ENCODE measurements at places on chromosomes 11 and 22.

DNA sequence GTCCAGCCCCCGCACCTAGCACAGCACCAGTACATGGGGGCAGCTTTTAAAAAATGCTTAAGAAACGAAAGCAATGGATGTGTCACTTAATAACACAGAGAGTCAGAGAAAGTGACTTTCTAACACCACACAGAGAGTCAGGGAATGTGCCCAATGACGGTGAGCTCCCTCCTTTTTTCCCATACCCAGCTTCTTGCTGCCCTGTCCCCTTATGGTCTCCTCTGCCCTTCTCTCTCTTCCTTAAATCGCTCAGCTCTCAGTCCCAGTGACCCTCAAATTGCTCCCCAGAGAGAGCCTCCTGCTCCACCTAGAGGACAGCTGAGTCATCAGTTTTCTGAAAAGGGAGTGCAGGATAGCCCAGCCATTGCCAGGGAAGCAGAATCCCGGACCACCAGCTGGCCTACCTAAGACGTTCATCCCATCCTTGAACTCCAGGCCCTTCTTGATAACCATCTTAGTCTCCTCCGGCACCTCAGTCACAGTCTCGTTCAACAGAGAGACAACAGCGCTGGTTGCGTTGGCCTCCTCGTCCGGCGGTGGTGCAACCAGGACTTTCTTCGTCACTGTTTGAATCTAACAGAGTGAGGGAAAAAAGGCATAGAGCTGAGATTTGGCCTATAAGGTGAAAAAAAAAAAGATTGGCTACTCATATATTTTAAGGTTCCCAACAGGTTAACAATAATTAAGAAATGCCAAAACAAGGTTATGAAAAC is 113.5 kb downstream of the SLC1A2 start:
- DNase-seq, result peak; percentile 15

GRCh38 chr11:945986-946385 is 20.3 kb downstream of the AP2A2 start:
- no peak for DNase-seq

GRCh38 chr22:22130953-22131608 is 113.5 kb upstream of the VPREB1 start:
- no peak for DNase-seq

DNA sequence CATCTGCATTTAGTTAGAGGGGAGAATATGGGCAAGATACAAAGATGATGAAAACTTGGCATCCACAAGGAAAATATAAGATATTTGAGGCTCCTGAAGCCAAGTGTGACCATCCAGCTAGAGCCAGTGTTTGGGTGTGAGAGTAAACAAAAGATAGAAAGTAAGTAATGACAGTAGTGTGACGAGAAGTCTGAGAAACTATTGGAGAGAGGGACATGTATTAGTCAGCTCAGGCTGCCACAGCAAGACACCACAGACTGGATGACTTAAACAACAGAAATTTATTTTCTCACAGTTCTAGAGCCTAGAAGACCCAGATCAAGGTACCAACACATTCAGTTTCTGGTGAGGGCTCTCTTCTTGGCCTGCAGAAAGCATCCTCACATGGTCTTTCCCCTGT is 6.4 kb upstream of the CCKBR start:
- no peak for DNase-seq

DNA sequence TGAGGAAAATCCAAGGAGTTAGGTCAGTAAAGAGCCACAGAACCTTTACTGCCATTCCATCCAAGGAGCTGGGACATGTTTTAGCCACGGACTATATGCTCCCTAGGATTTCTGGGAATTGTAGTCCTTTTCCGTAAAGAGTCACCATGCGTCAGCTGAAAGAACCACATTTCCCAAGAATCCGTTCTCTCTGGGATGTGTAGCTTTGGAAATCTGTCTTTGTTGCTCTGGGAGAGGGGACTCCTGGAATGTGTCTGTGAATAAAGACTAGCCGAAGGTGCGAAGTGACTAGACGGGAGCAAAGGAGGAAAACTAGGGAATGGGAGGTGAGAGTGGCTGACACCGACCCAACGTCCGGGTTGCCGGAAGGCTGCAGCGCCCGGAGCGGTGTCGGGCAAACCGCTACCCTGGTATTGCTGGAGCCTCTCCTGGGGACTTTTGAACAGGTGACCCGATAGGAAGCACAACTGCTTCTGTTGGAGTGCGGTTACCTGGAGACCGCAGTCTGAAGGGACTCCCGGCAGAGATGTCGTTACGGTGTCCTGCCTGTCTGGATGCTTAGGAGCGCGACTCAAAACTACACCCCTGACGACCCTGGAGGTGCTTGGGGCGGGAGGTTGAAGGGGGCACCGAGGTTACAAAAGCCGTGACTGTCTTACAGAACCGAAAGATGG is at the start of gene IFTAP:
Gene IFTAP, plus strand, starts transcription at position 187 of the 674 bp plus-strand sequence. CDS start 15,602 bp downstream, outside the sequence.
- no peak for DNase-seq

- no peak for DNase-seq
These were observed 49.2 kb downstream of the LIF start for GRCh38 chr22:30197389-30197788.

- no peak for DNase-seq
These were observed 11.3 kb upstream of the SESN3 start for GRCh38 chr11:95242091-95242844.

DNA sequence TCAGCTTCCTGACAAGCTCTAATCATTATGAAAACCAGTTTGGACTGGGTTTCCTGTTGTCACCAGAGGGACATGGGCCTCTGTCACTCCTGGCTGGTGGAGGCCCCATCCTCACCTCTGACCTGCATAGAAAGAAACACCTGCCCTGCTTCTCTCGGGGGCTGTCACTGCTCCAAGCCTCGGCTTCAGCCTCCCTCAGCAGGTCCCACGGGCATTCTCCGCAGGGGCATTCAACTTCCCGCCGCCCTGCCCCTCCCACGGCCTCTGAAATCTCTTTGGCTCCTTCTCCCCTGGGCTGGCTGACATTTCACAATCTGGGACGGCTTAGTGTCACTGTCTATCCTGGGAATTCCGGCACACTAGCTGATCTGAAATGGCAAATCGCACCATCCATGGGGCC is 257.9 kb downstream of the CTTN start:
- DNase-seq, result no peak

GRCh38 chr22:21819183-21819770 is 48.2 kb downstream of the MAPK1 start:
- DNase-seq, result no peak

- DNase-seq, result peak; percentile 67
These were observed 14.8 kb downstream of the EXT2 start for GRCh38 chr11:44110231-44110679.

- DNase-seq, result no peak
These were observed 469.8 kb upstream of the KIRREL3 start for GRCh38 chr11:127470306-127470884.

DNA sequence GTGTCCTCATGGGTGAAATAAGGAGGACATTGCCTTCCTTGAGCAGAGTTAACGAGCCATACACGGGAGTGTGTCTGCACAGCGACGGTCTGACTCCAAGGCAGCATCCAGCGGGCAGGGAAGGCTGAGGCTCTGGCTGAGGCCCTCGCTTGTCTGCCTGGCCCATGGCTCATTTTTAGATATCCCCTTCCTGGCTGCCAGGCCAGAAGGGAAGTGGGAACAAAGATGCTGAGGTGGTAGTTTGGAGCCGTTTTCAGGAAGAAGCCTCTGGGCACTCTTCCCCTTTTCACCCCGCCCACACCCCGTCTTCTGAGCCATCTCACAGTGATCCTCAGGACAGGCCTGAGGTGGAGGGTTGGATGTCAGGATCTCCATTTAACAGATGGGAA is 3.0 kb upstream of the SLCO2B1 start:
- no peak for DNase-seq

GRCh38 chr11:99973993-99974392 is 713.1 kb upstream of the ARHGAP42 start:
- no peak for DNase-seq

DNA sequence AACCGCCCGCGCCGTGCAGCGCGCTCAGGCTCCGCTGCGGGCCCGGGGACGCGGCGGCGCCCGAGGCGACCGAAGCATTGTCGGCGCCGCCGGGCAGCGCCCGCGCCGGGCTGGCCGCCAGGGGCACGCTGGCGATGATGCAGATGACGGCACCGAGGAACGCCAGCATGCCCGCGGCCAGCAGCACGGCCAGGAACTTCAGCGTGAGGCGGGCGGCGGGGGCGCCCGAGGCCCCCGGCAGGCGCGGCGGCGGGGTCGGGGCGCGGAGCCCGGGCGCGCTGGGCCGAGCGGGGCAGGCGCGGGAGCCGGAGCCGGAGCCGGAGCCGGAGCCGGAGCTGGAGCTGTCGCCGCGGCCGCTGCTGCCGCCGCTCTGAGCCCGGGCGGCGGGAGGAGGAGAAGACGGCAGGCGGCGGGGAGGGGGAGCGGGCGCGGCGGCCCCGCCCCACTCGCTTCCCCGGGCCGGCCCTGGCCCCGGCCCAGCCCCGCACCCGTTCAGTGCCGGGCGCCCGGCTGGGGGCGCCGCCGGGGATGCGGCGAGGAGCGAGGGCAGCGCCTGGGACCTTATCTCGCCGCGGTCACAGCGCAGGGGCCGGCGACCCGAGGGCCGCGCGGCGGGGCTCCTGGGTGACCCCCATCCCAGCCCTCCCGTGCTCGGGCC is at the start of gene NPTXR:
Gene NPTXR, minus strand, starts transcription at position 372 of the 658 bp plus-strand sequence.
- no peak for DNase-seq

DNA sequence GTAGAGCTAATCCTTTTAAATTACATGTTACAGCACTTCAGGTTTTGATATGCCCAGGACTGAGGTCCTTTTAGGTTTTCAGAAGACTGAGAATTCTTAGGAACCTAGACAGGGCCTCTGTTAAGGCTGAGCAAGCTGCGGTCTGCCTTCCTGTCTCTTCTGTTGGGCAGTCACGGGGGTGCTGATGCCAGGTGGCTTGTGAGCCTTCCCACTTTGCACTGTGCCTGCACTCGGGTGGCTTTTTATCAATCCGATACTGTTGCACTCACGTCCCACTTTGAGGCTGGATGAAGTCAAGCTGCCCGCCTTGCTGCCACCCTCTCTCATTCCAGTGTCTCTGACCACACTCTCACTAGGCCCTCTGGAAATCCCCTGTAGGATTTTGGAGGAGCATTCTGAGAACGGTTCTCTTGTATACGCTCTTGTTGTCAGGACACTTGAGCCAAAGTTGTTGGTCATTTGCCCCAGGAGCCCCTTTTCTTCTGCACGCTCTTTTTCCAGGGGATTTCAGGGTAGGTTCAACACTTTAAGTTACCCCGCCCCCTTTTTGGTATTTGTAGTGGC is 141.8 kb downstream of the TEAD1 start:
- no peak for DNase-seq

DNA sequence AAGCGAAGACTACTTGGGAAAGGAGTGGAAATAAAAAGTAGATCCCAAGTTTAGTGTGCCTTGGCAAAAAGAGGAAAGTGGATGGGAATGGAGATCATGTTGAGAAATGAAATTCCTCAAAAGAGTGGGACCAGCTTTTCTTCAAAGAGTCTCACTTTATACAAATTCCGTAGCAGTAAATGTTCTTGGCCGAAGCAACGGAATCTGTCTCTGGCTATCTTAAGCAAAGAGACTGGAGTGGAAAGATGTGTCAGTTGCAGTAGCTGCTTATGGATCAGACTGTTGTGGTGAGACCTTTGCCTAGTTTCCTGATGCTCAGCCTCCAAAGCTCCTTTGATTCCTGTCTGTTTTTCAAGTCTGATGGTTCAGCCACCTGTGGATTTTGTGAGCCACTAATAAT is 73.6 kb downstream of the CSTPP1 start:
- no peak for DNase-seq

DNA sequence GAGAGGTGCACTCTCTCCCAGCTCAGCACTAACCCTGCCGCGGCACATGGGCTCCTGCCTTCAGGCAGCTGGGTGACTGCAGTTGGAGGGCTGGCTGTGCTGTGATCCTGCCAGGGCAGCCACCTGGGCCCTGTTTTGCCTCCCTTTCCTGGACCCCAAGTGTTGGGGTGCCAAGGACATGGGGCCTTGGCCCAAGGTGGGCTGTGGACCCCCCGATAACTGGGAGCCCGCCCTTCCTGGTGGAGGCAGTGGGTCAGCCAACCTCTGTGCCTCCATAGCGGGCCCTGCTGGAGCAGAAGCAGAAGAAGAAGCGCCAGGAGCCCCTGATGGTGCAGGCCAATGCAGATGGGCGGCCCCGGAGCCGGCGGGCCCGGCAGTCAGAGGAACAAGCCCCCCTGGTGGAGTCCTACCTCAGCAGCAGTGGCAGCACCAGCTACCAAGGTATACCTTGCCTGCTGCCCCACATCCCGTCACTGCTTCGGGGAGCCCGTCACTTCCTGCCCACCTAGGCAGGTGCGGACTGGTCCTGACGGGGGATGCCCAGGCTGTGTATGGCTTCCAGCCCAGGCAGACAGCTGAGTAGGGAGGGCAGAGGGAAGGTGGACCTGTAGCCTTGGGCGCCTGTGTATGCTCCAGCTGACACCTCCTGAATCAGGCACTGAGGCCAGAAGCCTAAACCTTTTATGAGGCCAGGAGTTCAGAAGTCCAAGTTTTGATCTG is 8.9 kb downstream of the TUB start:
- no peak for DNase-seq

- DNase-seq, result no peak
These were observed 8.1 kb downstream of the SSTR3 start for GRCh38 chr22:37204045-37204655.

GRCh38 chr22:49749885-49750510 is 77.7 kb downstream of the BRD1 start:
- no peak for DNase-seq

DNA sequence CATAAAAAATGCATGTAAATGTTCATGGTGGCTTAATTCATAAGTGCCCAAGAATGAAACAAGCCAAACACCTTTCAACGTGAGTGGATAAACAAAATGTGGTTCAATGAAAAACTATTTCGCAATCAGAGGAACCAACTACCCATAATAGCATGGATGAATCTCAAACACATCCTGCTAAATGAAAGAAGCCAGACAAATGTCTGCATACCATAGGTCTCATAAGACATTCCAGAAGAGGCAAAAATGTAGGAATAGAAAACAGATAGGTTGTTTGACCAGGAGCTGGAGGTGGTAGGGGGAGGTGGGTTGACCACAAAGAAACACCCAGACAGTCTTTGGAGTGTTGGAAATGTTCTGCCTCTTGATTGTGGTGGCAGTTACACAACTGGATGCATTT is 13.2 kb upstream of the OSBPL5 start:
- no peak for DNase-seq

DNA sequence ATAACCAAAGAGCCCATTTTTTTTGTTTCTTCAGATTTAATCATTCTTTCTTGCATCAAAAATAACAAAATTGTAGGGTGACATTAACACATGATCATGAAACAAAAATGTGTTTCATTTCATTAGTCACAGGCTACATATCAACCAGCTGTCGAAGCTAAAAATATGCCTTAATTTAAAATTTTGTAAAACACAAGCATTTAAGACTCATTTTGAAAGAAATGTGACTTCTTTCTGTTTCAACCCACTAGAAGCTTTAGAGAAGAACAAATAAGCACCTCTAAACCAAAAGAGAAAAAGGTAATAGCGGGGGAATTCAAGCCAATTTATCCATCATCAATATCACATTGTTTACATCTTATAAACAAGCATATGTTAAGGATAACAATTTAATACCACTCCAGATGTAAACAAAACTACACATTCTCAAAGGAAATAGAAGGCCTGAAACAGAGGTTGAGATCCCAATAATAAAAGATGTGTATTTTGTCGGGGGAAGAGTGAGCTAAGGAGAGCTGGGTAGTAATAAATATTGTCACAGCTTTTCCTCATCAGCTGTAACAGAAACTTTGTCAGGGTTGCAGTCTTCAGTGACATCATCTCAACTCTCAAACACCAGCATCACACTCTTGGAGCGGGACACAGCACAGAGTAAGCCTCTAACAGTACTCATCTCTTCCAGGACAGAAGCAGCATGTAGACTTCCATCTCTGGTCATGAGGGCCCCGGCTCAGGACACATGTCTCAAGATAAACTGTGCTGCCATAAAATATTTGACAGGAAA is 42.0 kb downstream of the ALG9 start:
- DNase-seq, result no peak

Data from thymus (tissue), 14 donors.